ENCODE measurements at places on chromosomes 7 and 10.
A peak's percentile ranks its signal among the peaks of the same experiment; 100 is the strongest.

- DNase-seq: peak; percentile 94
These were observed 37.8 kb upstream of the PSAP start for GRCh38 chr10:71888623-71889387.

GRCh38 chr7:92340016-92340415 lies 94.2 kb downstream of the ANKIB1 start:
- DNase-seq: no peak

DNA sequence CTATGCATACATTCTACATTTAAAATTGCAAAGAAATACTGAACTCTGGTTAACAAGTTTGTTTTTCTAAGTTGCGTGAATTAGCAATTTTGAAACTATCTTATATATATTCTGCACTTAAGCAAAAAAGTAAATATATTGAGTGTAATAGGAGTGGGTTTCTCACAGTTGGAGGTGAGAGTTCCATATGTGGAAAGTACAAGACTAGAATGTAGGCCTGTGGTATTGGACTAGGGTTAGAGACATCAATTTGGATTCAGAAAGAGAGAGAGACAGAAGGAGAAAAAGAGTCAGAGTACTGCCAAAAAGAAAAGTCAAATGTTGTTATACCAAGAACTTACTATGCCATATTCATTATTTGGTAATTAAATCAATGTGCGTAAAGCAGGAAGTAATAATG lies 47.3 kb upstream of the ITGB8 start:
- no peak for DNase-seq

DNA sequence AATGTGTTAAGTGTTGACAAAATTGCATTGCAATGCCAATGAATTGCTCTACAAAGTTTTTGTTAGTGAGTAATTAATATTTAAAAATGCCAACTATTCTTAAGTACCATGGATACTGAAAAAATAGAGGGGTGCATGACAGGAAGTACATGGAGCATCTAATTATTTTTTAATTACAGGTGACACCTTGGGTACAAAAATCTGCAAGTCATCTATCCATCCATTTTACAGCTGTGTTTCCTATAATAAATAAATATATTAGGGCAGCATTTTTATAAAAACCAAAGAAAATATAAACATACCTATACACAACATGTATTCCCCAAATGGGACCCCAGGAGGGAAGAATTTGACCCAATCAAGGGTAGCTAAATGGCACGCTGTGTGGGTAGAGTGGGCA lies 304.6 kb downstream of the XPNPEP1 start:
- DNase-seq: no peak

DNA sequence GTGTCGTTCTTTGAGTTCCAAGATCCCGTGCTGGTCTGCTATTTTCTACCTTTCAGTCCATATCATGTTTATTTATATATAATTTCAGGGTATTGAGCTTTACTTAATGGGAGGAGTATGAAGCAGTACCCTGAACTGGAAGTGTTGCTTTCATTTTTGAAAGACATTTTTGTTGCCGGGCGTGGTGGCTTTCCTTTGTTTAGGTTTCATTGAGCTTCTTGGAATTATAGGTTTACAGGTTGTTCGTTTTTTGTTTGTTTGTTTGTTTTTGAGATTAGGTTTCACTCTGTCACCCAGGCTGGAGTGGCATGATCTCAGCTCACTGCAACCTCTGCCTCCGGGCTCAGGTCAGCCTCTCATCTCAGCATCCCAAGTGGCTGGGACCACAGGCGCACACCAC lies 7.4 kb downstream of the ZNF487 start:
- no peak for DNase-seq

DNA sequence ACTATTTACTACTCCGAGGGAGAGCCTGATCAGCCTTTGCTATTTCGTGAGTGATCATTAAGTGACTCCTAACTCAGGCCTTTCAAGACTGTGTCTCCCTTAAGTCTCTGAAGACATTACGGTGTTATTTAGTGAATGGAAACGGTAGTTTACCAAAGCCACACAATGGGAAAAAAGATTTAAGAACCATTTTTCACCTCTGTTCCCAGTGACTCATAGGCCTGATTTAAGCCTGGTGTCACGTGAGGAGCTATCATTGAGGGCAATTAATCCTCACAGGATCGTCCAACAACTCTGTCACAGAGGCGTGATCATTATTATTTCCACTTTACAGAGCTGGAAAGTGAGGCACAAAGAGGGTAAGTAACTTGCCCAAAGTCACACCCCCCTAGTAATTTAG lies 20.3 kb downstream of the C10orf90 start:
- no peak for DNase-seq

GRCh38 chr10:31836569-31837406 lies 91.8 kb downstream of the ARHGAP12 start:
- peak; percentile 9 for DNase-seq

GRCh38 chr7:71761336-71761735 lies 629.4 kb downstream of the GALNT17 start:
- DNase-seq: no peak

- no peak for DNase-seq
These were observed 730.0 kb upstream of the SORCS1 start for GRCh38 chr10:107894516-107894915.

DNA sequence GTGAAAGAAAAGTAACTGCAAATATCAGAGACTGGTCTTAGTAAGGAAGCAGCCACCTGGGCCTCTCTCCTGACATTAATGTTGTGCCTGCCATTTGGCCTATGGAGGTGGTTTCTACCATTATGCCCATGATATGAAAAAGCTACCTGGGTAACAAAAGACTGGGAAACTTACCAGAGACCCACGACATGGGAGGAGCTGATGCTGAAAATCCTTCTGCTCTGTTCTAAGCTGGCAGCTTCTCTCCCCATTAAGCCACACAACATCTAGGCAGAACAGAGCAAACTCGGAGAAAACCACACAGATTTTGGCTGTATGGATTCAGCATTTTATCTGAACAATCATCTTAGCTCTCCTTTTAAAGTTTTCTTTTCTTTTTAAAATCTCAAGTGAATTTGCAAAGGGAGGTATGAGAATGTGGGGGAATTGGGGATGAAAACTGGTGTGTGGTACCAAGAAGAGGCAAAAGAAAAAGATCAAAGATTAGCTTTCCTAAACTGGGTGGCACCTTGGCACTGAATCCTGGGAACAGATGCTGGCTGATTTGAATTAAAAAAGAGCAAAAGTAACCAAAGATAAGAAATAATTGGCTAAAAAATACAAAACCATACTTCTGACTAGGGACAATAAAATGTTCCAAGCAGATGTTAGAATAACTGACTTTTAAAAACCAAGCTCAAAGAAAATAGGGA lies 128.6 kb upstream of the ANKRD1 start:
- DNase-seq: no peak

GRCh38 chr10:112835944-112836451 lies 114.0 kb upstream of the TCF7L2 start:
- no peak for DNase-seq

- no peak for DNase-seq
These were observed 89.6 kb downstream of the CACNB2 start for GRCh38 chr10:18229826-18230225.

GRCh38 chr10:3485057-3485686 lies 299.8 kb downstream of the KLF6 start:
- no peak for DNase-seq

DNA sequence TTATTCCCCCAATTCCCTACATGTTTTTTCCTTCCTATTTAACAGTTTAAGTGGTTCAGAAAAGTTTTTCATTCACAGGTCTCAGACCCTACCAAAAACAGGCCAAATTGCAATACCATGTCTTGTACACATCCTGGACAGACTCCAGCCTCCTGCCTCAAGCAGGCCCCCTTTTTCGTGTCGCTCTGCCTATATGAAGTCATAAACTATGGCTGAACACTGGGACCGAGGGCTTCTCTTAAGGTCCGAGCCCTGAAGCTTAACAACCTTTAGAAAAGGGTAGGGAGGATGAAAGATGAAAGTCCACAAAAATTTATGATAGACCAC lies 1.4 kb downstream of the FBXW4 start:
- DNase-seq: peak; percentile 42

- DNase-seq: no peak
These were observed 72.3 kb downstream of the EBF3 start for GRCh38 chr10:129891806-129892205.

GRCh38 chr7:106031300-106032035 lies 68.4 kb downstream of the CDHR3 start:
- DNase-seq: peak; percentile 62

DNA sequence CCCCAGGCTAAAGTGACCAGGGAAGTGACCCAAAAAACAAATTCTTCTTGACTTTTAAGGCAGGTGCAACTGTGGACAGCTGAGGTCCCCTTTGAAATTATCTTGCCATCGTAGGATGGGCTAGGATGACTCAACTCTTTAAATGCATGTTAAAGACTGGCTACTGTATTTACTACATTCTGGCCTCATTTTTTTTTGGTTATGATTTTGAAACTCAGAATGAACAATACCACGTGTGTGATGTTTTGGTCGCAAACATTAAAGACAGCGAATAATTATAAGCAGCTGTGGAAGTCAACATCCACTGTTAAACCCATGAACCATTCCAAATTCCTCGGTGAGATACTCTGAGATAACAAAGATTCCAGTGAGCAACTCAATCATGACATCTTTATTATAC lies 1.2 kb upstream of the SLC13A4 start:
- no peak for DNase-seq

- no peak for DNase-seq
These were observed 20.1 kb upstream of the FAM170B start for GRCh38 chr10:49153971-49154370.

Data from RPMI8226 (cell line).